ENCODE measurements at places on chromosomes 3 and 15.

- DNase-seq: no peak
These were observed 227.6 kb upstream of the MME start for GRCh38 chr3:154852515-154852914.

GRCh38 chr15:36960179-36960946, 140.0 kb downstream of the MEIS2 start:
- DNase-seq: no peak

DNA sequence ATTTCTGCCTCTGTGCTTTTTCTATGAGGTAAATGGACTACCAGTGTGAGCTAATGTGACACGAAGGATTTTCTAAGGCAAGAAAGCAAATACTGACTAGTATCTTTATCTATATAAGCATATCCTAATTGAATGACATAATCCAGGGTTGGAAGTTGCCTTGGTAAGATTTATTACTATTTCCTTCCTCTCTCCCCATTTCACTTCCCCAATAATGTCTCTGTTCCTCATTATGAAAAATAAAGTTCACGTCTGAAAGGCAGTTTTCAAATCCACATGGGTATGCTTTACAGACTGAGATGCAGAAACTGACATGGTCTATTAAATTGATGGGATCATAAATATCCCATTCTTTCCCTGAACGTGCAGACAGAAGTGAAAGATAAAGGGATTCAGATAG, 86.0 kb downstream of the DTWD1 start:
- DNase-seq: no peak

DNA sequence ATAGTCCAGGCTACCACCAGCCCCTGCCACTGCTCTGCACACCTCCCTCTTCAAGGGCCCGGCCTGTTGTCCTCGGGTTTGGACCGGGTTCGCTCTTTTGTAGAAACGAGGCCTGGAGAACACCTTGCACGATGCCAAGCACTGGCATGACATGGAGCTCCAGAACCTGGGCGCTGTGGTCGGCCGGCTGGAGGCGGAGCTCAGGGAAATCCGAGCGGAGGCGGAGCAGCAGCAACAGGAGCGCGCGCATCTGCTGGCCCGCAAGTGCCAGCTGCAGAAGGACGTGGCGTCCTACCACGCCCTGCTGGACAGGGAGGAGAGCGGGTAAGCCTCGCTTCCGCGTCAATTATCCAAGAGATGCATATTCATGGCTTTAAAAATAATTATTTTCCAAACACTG, 72.4 kb downstream of the BFSP2 start:
- no peak for DNase-seq

GRCh38 chr3:99825004-99825640, 7.5 kb downstream of the CMSS1 start:
- DNase-seq: no peak

- DNase-seq: no peak
These were observed 17.9 kb downstream of the C3orf38 start for GRCh38 chr3:88167704-88168103.

Data from activated CD8-positive, alpha-beta memory T cell treated with anti-CD3 and anti-CD28 coated beads for 4 hours (primary cell).